Stimulated activated effector memory CD8-positive, alpha-beta T cell treated with anti-CD3 and anti-CD28 coated beads, Interleukin-12 subunit alpha, Interleukin-12 subunit beta, amount 100 ng/mL, for 72 hours (primary cell): ENCODE measurements at places on chromosomes 1 and 21.

- no peak for DNase-seq
Observed at GRCh38 chr1:93275634-93276295, 69.9 kb upstream of the DR1 start.

DNA sequence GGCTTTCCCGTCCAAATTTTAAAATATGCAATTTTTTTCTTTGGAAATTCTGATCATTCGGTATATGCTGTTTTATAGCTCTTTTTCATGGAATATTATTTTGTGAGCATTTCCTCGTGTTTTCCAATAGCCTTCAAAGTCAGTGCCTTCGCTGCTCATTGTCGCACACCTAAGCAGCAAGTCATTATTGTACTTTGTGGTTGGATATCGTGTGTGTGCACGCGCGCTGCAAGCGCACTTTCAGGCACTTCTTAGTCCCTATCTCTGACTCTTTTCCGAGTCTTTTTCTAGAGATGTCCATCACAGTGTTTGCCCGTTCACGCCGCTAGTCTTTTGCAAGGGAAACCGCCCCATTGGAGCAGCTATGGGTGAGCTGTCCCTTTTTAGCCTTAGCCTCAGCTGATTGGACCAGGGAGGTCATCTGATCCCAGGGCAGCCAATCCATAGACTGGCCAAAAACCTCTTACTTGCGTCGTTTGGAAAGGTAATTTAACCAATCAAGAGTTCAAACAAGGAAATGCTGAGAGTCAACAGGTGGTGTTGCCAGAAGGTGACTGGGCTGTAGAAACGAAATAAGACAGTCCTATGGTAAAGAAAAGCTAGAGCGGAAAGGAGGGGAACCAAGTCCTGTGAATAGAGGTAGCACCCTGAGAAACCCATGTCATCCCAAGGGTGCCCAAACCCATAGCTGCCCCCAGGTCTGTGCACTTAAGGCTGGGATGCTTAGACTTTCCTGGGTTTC lies 710 bp upstream of the HYI start:
- DNase-seq = peak; percentile 40

DNA sequence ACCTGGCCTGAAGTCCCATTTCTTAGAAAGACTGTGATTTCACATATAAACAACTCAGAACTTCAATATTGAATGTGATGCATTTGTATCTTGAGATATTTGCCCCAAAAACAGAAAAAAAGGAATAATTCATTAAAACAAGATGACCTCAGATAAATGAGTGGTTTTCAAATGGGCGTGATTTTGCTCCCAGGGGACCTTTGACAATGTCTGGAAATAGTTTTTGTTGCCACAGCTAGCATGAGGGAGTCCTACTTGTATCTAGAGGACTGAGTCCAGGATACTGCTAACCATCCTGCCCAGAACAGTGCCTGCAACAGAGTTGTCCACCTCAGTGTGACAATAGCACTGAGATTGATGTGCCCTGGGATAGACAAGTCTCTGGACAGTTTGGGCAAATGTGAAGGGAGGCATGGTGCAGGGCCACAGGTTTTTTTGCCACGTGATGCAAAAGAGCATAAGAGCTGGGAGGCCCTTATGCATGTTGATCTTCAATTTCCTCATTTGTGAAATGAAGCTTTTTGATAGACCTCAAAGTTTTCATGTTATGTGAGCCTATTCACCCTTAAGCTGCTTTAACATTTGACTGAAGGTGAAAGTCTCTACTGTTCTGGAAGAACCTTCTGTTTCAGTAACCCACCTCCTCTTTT lies 46.2 kb downstream of the MAP3K7CL start:
- no peak for DNase-seq

DNA sequence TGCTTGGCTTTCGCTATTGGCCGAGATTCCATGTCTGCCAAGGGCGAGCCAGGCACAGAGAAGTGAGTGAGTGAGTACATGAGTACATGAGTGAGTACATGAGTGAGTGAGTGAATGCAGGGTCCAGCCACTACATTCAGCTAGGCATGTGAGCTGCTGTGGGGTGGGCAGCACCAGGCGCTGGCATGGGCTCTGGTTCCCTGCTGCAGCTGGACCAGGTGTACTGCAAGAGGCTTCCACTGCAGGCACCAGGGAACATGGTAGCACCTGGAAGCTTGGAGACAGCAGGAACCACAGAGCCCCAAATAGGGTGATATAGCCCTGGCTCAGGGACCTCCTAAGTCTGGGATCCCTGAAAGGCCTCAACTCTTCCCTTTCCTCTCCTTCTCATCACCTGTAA lies 330.2 kb downstream of the USP25 start:
- DNase-seq = no peak

DNA sequence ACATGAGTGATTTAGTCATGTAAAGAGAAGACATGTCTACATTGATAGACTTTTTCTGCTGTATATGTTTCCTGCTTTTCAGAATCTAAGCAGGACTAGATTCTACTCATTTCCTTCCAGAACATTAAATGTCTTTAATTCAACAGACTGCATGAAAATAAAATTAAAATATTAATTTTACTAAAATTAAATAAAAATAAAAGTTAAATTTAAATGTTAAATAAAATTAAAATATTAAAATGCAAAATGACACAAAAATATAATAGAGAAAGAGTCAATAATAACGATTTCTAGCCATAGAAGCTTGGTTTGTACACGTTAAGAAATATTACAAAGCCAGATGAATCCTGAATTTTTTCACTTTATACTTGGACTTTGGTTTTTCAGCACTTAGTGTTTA lies 552.8 kb upstream of the NR5A2 start:
- DNase-seq = no peak

- DNase-seq = no peak
Observed at GRCh38 chr1:40256401-40257084, 1.5 kb upstream of the ZMPSTE24 start.

- no peak for DNase-seq
Observed at GRCh38 chr1:81129776-81130175, 671.0 kb upstream of the ADGRL2 start.

- DNase-seq = no peak
Observed at GRCh38 chr1:180309338-180309737, 79.3 kb downstream of the LHX4 start.

- DNase-seq = no peak
Observed at GRCh38 chr1:48640836-48641492, 135.7 kb downstream of the BEND5 start.

DNA sequence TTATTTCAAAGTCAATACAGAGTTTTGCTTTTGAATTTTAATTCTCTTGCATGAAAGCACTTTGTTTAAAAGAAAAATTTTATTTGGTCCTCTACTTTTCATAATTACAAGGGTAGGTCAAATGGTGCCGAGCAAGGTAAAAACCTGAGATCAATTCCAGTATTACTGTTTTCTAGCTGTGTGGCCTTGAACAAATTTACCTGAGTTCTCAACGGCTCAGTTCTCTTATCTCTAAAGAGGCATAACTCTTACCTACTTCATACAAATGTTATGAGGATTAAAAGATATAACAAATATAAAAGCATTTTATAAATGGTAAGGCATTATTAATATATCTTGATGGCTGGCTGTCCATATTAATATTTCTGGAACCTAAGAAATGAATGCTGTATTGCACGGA lies 42.5 kb downstream of the USP24 start:
- DNase-seq = no peak

DNA sequence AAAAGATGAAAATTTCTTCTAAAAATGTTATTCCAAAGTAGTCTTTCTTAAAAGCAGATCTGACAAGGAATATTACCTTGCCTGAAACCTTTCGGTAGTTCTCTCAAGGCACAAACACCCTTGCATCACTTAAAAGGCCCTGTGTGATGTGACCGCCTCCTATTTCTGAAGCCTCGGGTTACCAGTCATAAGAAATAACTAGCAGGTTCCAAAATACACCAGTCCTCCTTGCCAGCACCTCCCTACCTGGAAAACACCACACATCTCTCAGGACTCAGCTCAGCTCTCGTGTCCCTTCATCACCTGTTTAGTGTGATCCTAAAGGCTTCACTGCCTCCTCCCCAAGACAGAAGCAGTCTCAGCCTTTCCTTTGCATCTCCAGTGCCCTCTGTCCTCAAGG lies 35.7 kb downstream of the SERBP1 start:
- DNase-seq = no peak

- no peak for DNase-seq
Observed at GRCh38 chr21:45104560-45104959, 30.2 kb downstream of the ADARB1 start.

GRCh38 chr1:55480029-55480795 lies 265.0 kb upstream of the USP24 start:
- no peak for DNase-seq

DNA sequence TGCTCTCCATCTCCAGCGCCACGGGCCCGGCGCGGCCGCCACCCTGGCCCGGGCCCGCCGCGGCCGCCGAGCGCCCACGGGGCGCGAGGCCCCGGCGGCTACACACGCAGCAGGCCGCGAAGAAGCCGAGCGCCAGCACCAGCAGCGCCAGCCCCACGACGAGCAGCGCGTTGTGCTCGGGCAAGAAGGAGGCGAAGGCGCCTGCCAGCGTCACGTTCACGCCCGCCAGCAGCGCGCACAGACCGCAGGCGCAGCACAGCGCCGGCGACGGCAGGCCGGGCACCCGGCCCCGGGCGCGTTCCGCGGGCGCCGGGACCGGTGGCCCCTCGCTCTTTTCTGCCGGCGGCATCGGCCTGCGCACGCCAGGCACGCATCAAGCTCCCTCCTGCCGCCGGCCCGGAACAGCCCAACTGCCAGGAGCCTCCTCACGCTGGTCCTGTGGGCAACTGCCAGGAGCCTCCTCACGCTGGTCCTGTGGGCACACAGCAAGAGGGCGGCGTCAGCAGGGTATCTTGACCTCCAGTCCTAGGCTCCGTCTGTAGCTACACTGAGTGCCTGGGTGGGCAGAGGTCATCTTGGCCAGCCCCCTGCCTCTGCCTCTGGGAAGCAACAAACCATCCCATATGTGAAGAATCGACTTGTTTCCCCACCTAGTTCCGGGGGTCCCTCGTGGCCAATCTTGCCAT lies 18.1 kb downstream of the KNCN start:
- DNase-seq = no peak

- no peak for DNase-seq
Observed at GRCh38 chr1:67688526-67689219, 3.7 kb downstream of the GADD45A start.

DNA sequence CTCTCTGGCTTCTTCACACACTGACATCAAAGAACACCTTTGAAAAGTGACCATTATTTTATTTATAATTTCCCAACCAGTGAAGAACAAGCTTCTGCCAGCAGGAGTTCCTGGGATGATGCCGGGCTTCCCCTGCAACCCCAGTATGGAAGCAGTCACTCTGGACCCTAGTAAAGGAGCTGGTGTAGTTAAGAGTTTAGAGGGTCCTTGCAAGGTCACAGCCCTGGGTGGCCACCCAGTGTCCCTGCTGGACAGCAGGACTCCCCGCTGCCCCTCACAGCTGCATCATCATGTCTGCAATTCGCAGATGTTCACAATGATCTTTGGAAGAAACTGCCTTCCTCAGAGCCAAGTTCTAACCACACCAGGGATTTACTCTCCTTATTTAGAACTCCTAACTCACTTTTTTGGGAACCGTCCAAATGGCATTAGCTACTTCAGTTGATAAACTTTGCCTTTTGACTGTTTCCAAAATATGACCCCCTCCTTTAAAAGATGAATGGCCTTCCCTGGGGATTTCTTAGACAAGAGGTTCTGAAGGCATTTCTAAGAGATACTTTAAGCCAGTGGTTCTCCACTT lies 90.6 kb downstream of the HIVEP3 start:
- DNase-seq = no peak

DNA sequence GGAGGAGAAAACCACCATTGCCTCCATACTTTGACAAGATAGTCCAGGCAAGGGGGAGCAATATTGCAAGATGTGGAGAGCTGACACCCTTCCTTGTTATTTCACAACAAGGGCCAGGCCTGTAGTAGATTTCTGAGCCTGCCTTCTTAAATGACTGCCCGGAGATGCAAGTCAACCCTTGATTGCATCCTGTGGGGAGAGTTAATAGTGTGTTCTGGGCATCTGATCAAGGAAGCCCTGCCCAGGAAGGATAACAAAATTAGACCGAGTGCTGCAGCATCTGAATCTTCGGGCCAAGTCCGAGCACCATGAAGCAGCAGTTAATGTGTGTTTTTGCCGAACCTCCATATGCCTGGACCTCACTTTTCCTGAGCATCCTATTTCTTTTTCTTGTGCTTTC lies 382.3 kb downstream of the PRDM2 start:
- DNase-seq = no peak

- DNase-seq = no peak
Observed at GRCh38 chr1:2132222-2133038, 62.1 kb downstream of the FAAP20 start.

DNA sequence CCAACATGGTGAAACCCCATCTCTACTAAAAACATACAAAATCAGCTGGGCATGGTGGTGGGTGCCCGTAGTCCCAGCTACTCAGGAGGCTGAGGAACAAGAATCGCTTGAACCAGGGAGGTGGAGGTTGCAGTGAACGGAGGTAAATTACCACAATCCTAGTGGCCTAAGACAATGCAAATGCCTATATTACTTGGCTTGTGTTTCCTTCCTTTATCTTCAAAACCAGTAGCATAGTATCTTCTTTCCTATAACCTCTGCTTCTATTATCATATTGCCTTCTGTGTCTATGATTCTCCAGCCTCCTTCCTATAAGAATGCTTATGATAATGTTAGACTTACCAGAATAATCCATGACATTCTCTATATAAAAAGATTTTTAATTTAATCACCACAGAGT lies 156.2 kb upstream of the RGS18 start:
- no peak for DNase-seq

- no peak for DNase-seq
Observed at GRCh38 chr1:37471345-37472231, 2.8 kb upstream of the ZC3H12A start.

DNA sequence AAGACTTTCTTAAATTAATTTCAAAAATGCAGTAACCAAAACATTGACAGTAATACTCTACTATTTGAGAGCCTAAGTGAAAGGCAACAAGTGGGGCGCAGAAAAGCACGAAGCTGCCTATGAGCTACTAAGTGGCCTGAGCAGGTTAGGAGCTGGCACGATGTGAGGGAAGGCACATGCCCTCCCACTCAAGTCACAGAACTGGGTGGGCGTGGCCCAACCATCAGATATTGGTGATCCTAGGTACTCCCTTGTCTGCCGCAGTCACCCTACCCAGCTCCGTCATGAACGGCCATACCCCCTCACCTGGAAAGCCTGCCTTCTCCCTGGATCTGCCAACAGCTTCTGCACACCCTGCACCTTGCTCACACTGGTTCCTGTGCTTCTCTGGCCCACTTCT lies 40.8 kb downstream of the SSBP3 start:
- DNase-seq = no peak

GRCh38 chr1:91876040-91876470 lies 9.9 kb downstream of the TGFBR3 start:
- DNase-seq = peak; percentile 68

DNA sequence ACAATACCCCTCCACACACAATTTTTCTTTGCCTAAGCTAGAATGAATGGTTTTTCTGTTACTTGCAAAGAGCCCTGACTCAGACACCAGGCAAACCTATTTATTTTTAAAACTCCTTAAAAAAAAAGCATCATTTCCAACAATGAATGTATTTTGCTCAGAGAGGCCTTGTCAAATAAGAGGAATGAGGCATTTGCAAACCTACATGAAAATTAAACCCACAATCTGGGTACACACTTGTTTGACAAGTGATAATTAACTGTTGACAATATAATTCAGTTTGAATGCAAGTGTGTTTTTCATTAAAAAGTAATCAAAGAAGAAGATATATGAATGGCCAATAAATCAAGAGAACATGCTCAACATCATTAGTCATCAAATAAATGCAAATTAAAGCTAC lies 339.5 kb downstream of the PTPRU start:
- no peak for DNase-seq
